Pancreas (tissue), 10 donors: ENCODE measurements at places on chromosomes 2 and 18.

GRCh38 chr2:10267551-10268465 is 34.9 kb upstream of the HPCAL1 start:
- DNase-seq: peak; percentile 78

GRCh38 chr2:136093583-136093982 is 24.4 kb downstream of the CXCR4 start:
- no peak for DNase-seq

DNA sequence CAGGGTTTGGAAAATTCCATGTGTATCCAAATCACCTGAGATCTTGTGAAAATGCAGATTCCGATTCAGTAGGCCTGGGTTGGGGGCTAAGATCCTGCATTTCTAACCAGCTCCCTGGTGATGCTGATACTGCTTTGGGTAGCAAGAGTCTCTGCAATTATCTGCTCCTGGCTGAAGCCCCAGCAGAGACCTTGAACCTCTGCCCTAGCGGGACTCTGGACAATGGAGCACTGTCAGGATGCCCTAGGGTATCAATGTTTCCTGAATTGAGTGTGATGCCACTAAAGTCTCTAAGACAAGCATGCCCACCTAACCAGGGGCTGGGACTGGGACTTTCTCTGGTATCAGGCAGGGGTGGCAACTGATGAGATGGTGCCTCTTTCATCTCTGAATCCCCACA is 49.4 kb upstream of the KLHL29 start:
- no peak for DNase-seq

- DNase-seq: no peak
Observed at GRCh38 chr2:128458505-128458904, 139.8 kb upstream of the HS6ST1 start.

DNA sequence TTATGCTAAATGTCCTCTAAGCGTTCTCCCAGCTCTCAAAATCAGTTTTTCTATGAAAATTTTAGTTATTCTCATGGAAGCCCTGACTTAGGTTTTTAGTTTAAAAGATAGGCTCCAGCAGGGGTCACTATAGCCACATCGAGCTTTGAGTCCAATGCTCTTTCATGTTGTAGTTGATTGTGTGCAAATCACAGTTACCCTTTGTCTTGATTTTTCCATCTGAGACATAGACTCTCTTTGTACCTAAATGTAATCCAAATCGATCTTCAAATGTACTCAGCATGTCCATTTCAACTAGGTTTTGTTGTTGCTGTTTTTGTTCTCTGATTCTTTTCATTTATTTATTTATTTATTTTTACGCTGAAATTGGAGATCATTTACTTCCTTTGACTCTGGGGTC is 26.4 kb upstream of the MSTN start:
- DNase-seq: no peak

GRCh38 chr18:55064760-55065159 is 105.5 kb upstream of the CCDC68 start:
- DNase-seq: no peak

DNA sequence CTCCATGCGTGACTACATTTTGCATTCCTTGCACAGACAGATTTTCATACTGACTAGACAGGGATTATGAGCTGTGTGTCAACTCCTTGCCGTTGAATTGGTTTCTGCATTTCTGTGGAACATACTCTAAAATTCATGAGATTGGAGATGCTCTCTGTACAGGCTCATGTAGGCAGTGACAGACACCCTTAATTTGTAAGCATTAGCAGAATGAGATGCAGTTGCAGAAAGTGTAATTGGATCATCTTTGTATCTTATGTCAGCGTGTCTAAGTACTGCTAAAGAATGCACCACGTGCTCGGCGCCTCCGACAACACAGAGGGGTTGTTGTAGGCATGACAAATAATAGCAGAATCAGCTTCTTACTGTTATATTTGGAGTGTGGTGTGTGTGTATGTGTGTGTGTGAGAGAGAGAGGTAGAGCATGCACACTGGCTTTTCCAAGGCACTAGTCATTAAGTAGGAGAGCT is 212.4 kb downstream of the CMPK2 start:
- DNase-seq: no peak

DNA sequence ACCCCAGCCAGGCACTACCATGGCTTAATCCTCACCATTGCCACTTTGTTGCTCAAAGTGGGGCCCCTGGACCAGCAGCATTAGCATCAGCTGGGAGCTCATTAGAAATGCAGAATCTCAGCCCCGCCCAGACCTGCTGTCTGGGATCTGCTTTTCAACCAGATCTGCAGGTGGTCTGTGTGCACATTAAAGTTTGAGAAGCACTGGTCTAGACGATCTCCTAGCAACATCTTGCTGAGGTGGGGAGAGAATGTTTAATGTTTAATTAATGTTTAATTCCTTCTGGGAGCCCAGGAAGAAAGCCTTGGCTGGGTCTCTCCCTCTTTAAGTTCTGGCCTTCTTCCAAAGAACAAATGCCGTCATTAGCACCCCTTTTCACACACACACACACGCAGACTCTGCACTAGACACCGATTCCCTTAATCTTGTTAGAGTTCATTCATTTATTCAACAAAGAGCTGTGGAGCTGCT is 53.7 kb downstream of the EDAR start:
- DNase-seq: no peak

DNA sequence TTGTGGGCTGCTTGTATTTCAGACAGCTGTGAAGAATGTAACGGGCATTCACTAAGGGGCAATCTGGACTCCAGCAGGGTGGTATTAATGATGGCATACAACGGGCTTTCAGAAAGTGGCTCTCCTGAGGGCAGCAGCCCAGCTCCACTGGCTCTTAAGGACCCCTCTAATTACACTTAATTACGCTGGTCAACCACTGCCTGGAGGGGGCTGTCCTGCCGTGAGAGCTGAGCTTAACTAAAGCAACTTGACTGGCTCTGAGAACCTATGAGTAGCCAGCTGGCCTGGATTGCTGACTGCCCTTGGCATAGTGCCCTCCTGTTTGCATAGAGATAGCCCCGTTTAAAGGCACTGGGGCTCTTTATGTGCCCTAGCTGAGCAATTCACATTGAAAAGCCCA is 3.8 kb downstream of the LIPG start:
- peak; percentile 72 for DNase-seq

- DNase-seq: no peak
Observed at GRCh38 chr18:13537022-13537780, 189.2 kb downstream of the FAM210A start.

GRCh38 chr18:74499633-74500032 is 3.5 kb downstream of the CNDP2 start:
- DNase-seq: peak; percentile 72

GRCh38 chr18:68662754-68663153 is 52.2 kb downstream of the TMX3 start:
- DNase-seq: no peak

- no peak for DNase-seq
Observed at GRCh38 chr2:127103243-127104165, 3.5 kb downstream of the BIN1 start.

DNA sequence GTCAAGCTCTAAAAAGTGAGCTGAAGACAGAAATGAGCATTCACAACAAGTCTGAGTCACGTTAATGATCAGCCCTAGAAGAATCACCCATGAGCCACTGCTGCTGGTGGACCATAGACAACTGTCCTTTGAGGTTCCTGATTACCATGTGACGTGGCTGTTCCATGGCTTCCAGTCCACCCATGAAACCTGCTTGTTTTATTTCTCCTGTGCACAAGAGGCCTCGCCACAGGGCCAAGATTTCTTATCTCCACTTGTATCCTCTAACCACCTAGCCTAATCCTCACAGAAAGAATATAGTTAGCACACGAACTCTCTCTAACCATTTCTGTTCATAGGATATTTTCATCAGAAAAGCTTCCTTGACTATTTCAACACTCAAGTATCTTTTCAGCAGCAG is 242.7 kb downstream of the MREG start:
- DNase-seq: no peak

DNA sequence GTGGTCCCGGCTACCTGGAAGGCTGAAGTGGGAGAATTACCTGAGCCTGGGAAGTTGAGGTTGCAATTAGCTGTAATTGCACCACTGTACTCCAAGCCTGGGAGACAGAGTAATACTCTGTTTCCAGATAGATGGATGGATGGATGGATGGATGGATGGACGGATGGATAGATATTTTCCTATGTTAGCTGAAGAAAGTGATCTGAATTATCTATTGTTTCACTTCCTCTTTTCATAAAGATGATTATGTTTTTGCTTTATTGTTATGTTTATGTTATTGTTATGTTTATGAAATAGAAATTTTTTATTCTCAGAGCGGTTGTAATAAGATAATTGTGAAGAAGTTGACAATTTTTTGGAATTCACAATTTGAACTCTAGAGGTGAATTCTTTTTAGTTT is 33.3 kb upstream of the TTC27 start:
- DNase-seq: no peak

DNA sequence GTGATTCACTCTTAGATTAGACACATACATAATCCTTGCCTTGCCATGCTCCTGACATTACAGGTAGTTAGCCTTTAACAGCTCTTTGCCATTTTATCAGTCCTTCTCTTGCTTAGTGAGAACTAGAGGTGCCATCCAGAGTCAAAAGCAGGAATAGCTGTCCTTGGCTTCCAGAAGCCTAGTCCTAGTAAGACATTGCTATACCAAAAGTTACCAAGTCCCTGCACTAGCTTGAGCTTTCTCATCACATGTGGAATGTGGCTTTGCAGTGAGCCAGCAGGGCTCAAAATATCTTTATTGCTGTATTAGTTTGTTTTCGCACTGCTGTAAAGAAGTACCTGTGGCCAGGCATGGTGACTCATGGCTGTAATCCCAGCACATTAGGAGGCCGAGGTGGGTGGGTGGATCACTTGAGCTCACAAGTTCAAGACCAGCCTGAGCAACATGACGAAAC is 104.7 kb upstream of the NOSTRIN start:
- no peak for DNase-seq

DNA sequence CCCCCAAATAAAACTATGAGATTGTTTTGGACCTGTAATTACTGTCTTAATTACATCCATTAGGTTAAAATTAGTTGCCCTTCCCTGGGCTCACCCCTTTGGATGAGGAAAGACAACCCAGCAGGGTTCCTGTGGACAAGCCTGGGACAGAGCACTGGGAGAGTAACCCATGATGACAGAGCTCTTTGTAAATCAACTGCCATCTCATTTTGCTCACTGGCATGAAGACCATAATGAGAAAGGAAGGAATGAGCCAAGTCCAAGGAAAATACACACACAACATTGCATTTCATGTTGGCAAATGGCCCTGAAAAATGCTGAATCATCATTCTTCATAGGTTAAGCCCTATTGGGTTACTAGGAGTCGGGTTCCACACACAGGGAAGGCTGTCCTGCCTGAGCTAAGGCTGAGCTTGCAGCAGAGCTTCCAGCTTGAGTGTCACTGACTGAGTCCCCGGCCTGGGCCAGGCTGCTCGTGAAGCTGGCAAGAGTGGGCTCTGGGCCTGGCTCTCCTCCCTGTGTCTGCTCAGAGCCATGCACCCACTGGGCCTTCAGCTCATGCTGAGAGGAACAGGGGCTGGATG is 94.1 kb upstream of the ACAA2 start:
- no peak for DNase-seq

DNA sequence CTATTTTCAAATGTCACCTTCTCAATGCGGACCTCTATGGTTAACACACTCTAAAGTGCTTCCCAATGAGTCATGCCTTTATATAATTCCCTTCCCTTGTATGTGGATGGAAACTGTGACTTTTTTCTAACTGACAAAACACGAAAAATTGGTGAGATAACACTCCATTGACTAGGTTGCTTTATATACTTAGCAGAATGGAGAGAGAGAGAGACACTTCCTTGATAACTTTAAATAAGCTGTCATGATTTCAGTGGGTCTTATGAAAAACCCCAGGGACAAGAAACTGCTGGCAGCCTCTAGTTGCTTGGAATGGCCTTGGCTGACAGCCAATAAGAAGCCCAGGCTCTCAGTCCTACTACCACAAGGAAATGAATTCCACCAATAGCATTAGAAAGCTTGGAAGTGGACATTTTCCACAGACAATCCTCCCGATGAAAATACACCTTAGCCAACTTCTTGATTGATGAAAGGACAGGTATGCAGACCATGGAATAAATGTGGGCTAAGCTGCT is 322.2 kb downstream of the ZNF804A start:
- DNase-seq: no peak

GRCh38 chr2:98826856-98827255 is 95.9 kb upstream of the MGAT4A start:
- DNase-seq: no peak

- peak; percentile 55 for DNase-seq
Observed at GRCh38 chr2:152925547-152926448, 207.4 kb downstream of the ARL6IP6 start.

DNA sequence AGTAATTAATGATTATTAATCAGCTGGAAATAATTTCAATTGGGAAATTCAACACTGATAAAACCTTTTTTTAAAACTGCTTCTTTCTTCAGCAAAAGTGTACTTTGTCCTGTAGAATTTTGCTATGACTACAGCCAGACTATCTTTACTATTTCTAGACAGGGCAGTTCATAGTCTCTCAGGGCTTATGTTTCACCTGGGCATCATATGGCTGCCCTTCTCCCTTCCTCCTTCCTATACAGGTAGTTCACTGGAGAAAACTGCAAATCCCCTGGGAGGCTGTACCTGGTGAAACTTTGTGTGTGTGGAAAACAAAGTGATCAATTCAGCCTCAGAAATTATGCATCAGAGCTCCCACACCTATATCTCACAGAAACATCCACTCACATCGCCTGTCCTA is 38.6 kb downstream of the THADA start:
- no peak for DNase-seq

DNA sequence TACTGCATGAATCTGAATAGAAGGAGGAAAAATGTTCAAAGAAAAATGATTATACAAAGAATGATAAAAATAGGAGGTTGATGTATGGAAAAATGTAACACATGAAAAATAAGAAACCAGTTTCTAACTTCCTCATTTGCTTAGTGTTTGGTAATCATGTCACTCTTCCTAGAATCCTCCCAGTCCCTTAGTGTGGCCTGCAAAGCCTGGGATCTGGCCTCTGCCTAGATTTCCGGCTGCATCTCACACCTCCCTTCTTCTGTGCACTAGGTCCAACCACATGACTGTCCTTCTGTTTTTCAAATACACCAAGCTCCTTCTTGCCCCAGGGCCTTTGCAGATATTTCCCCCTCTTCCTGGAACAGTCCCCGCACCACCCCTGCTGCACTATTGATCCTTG is 76.8 kb upstream of the RBMS1 start:
- no peak for DNase-seq

DNA sequence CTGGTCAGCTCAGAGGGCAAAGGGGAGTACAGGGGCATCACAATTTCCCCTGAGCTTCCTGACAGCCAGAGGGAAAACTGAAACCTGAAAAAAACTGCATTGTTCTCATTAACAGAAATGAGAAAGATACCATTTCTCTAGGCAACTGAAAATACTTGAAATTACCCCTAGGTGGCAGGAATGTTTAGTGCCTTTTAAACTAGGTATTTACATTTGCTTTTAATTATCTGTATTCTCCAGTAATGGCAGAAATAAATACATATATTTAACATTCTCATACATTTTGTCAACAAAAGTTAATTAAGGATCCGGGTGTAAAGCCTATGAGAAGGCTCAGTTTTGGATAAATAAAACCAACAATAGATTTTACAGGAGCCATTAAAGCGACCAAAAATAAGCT is 34.5 kb downstream of the RPL31 start:
- DNase-seq: no peak
